ENCODE measurements at places on chromosomes 6 and 20. TPM values are rescaled to one million over a fixed set of nuclear protein-coding genes. Genes with fewer than 3 reads are reported as not detected.

CCN6 gene
- not detected for total RNA-seq

SLC24A3 gene
- total RNA-seq = not detected

SPEF1 gene
- total RNA-seq = 1.9 TPM

RAB44 gene
- total RNA-seq = 0.07 TPM

SLC17A9 gene
- total RNA-seq = not detected

TUBB2B gene
- total RNA-seq = 14.6 TPM

ZNF311 gene
- total RNA-seq = 0.42 TPM

NCOA6 gene
- total RNA-seq = 19.8 TPM

TRAM2 gene
- 31.5 TPM for total RNA-seq

MCCD1 gene
- not detected for total RNA-seq

EMILIN3 gene
- 0.47 TPM for total RNA-seq

TUBB gene
- total RNA-seq = 956 TPM

FOXA2 gene
- 13.0 TPM for total RNA-seq

CTCFL gene
- not detected for total RNA-seq

C20orf141 gene
- total RNA-seq = not detected

COL11A2 gene
- 1.5 TPM for total RNA-seq

ESF1 gene
- 28.6 TPM for total RNA-seq

RNF144B gene
- 0.52 TPM for total RNA-seq

PHACTR1 gene
- 0.06 TPM for total RNA-seq

PLTP gene
- total RNA-seq = 1.3 TPM

ASIP gene
- total RNA-seq = not detected

LINC00237 gene
- not detected for total RNA-seq

HLA-DRB5 gene
- total RNA-seq = not detected

ANGPT4 gene
- total RNA-seq = not detected

BEND6 gene
- total RNA-seq = 1.8 TPM

C6orf58 gene
- total RNA-seq = not detected

GTSF1L gene
- total RNA-seq = not detected

RCAN2 gene
- not detected for total RNA-seq

CRISP3 gene
- not detected for total RNA-seq

WFDC12 gene
- not detected for total RNA-seq

UBD gene
- 0.53 TPM for total RNA-seq

MTO1 gene
- total RNA-seq = 9.2 TPM

R3HDML gene
- total RNA-seq = 0.86 TPM

ZNF217 gene
- total RNA-seq = 24.1 TPM

CTAGE9 gene
- not detected for total RNA-seq

LHFPL5 gene
- total RNA-seq = not detected

FAM217A gene
- not detected for total RNA-seq

POM121L2 gene
- not detected for total RNA-seq

TM9SF4 gene
- total RNA-seq = 36.2 TPM

CCDC170 gene
- 0.11 TPM for total RNA-seq

LST1 gene
- not detected for total RNA-seq

SMOC2 gene
- total RNA-seq = not detected

NRN1 gene
- total RNA-seq = 1.0 TPM

BANF2 gene
- not detected for total RNA-seq

All from A549 treated with ZK216348 at 1 μM for 4 hours (cell line).